ENCODE measurements at places on chromosomes 2 and 18. TPM values are rescaled to one million over a fixed set of nuclear protein-coding genes. Genes with fewer than 3 reads are reported as not detected.

The QPCT gene
- 7.5 TPM for total RNA-seq

The CCDC138 gene
- 9.2 TPM for total RNA-seq

The ITGB6 gene
- total RNA-seq = under 0.01 TPM

The M1AP gene
- not detected for total RNA-seq

The DUSP2 gene
- total RNA-seq = 1.7 TPM

The MBP gene
- 5.5 TPM for total RNA-seq

The CERS6 gene
- total RNA-seq = 17.0 TPM
